ENCODE measurements at places on chromosomes 2 and 18.

- no peak for DNase-seq
These were observed 34.3 kb upstream of the ATP6V1B1 start for GRCh38 chr2:70901227-70902066.

DNA sequence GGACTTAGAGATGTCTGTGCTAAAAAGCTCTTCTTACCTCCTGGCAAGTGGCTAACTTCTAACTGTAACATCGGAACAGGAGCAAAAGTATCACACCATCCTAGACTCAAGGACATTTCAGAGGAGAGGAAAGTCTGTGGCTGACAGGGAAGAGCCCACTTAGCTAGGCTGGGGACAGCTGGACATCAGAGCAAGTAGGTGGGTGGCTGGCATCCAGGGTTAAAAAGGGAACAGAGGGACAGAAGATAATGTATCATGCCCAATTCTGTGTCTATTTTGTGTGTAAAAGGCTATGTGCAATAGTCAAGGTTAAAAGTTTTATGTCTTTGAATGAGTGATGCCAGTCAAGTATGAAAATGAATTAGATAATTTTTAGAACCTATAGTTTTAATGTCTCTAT, 216.4 kb downstream of the GCA start:
- DNase-seq: no peak

- DNase-seq: no peak
These were observed 161.5 kb downstream of the NAPG start for GRCh38 chr18:10687161-10687925.

GRCh38 chr2:35794796-35795450, 560.7 kb upstream of the CRIM1 start:
- DNase-seq: no peak

GRCh38 chr2:8355102-8355859, 326.6 kb upstream of the ID2 start:
- no peak for DNase-seq

- DNase-seq: no peak
These were observed 101.8 kb downstream of the AKAIN1 start for GRCh38 chr18:5095239-5095638.

DNA sequence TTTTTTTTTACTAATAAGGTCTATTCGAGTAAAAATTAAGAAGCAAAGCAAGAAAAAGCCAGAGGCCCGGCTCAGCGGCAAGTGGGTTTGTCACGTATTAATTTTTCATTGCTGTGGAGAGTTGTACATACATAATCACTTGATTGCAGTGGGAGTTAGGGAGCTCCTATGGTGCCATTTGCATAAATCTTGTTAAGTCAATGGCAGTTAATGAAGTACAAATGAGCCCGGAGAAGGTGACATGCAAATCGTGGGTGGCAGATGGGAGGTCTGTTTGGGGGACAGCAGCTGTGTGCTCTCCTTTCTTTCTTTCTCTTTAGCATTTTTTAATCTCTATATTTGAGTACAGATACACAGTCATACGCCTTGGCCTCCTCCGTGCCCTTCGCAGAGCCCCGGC, 317.0 kb downstream of the AGAP1 start:
- DNase-seq: no peak

DNA sequence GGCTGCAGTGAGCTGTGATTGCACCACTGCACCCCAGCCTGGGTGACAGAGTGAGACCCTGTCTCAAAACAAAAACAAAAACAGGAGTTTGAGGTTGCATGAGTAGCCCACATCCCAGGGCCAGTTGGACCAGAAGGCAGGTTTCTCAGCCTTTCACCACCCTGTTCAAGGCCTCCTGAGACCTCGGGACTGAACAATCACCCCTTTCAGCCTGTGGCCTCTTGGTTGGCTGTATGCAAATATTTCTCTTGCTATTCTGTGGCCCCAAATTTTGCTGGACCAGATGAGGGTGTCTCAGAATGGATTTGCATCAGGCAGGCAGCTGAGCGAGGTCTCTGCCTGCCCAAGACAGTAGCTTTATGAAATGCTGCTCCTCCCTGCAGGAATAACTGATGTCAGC, 56.9 kb downstream of the DPYSL5 start:
- no peak for DNase-seq

GRCh38 chr2:98568161-98568956, 40.0 kb downstream of the COA5 start:
- no peak for DNase-seq

DNA sequence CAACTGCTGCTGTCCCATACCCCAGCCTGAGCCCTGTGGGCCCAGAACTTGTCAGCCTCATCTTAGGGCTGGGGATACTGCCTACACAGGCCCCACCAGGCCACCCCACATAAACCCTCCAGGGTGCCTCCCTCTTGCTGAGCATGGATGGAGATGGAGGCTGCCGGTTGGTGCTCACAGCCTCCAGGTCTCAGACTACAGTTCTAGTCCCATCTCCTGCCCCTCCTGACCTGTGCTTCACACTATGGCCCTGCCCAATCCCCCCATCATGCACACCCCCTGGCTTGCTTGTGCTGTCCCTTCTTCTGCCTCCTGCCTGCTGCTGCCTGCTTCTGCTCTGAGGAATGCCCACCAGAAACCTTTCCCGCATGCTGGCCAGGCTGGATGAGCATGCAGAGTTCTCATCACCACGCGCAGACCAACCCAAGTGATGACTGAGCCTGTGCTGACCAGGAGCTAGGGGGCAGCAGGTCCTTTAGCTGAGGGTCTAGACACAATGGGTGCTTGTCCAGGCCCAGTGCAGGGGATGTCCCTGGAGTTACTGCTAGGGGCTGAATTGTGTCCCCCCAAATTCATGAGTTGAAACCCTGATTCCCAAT, 138.4 kb upstream of the HS6ST1 start:
- DNase-seq: no peak

DNA sequence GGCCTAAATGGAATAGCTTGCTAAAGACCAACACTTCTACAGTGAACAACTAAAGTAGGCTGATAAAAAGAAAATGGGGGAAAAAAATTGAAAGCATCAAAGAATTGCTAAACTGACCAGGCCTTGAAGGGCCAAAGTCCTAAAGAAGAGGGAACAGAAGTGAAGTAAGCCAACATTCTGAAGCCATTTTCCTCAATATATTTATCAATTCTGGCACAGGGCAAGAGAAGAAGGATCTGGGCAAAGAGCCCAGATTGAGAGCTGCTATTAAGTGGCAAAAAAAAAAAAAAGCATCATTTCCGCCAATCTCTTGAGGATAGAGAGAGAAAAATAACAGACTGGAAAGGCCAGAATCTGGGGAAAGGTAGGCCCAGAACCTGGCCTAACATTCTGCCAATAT, 25.7 kb downstream of the FANCL start:
- no peak for DNase-seq

- no peak for DNase-seq
These were observed 37.6 kb downstream of the PROC start for GRCh38 chr2:127455566-127456493.

DNA sequence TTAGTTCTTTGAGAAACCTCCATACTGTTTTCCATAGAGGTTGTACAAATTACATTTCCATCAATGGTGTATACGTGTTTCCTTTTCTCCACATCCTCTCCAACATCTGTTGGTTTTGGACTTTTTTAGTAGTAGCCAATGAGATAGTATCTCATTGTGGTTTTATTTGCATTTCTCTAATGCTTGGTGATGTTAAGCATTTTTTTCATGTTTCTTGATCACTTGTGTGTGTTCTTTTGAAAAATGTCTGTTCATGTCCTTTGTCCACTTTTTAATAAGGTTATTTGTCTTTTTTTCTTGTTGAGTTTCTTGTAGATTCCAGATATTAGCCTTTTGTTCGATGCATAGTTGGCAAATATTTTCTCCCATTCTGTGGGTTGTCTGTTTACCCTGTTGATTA, 392.3 kb upstream of the ZEB2 start:
- DNase-seq: no peak

DNA sequence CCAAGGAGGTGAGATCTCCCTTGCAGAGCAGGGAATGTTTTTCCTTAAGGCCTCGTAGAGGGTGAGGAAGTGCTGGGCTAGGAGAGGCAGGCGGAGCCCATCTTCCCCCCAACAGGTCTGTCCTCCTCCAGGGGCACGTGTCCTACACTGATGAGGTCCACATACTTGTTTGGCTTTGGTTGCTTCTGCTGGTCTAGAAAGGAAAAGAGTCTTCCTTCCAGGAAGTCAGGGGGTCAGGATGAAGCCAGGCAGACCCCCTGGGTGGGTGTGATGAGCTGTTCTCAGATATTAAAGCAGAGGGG, 6.0 kb downstream of the SH3BP4 start:
- DNase-seq: no peak

DNA sequence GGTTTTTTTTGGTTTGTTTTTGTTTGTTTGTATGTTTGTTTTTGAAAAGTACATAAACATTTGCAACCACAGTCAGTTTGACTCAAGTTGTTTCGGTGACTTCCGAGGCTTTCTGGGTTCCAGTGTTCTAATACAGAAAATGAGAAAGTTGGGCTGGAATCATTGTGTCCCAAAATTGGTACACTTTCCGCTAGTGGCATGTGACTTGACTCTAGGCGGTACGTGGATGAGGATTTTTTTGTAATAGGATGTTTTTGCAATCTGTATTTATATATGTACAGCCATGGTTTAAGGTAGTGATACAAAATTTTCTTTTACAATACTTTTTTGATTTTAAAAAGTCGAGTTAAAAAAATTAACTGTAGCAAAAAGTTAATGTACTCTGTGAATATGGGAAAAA, 1.7 kb downstream of the MFF start:
- no peak for DNase-seq

All from stimulated activated CD8-positive, alpha-beta memory T cell treated with anti-CD3 and anti-CD28 coated beads, Interleukin-15, amount 100 ng/mL, for 1 hour (primary cell).